ENCODE measurements at places on chromosomes 7 and 10.

DNA sequence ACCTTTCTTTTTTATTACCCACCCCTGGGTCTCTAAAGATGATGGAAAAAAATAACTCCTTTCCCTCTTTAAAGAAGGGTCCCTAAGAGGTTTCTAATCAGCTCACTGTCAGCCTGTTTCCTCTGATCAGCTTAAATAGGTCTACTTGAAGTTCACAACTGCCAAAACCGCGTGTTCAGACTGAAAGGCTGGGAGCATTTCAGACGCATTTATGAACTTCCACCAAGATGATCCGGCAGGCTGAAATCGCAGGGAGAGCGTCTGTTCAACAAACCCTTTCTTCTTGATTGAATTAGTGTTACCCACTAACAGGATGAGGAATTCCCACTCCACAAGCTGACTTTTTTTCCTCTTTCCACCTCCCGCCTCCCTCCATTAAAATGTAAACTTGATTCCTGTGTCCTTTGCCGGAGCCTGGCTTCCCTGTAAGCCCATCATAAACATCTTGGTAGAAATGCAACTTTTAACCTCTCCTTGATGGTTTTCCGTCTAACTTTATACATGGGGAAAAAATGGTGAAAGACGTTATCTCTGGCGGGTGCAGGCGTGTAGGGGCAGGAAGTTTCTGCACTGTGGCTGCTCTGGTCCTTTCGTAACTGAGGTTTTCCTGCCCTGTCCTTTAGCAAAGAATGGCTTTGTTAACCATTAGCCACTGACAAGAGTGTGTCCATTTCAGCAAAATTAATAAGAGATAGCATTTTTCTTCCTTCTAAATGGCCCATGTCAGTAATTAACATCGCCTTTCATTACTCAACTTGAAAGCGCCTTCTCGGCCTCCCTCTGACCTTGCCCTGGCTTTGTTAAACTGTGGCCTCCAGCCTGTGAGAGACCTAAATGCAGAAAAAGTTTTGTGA is 130.7 kb downstream of the BAMBI start:
- no peak for DNase-seq

- no peak for DNase-seq
These were observed 19.8 kb downstream of the ZNF467 start for GRCh38 chr7:149753375-149754233.

GRCh38 chr7:55078465-55079372 is 59.9 kb downstream of the EGFR start:
- no peak for DNase-seq

GRCh38 chr10:102593074-102593803 is 51.0 kb upstream of the TRIM8 start:
- no peak for DNase-seq

GRCh38 chr7:122972056-122972455 is 23.4 kb downstream of the TAS2R16 start:
- no peak for DNase-seq

GRCh38 chr7:103766660-103767059 is 222.8 kb downstream of the RELN start:
- DNase-seq, result no peak

DNA sequence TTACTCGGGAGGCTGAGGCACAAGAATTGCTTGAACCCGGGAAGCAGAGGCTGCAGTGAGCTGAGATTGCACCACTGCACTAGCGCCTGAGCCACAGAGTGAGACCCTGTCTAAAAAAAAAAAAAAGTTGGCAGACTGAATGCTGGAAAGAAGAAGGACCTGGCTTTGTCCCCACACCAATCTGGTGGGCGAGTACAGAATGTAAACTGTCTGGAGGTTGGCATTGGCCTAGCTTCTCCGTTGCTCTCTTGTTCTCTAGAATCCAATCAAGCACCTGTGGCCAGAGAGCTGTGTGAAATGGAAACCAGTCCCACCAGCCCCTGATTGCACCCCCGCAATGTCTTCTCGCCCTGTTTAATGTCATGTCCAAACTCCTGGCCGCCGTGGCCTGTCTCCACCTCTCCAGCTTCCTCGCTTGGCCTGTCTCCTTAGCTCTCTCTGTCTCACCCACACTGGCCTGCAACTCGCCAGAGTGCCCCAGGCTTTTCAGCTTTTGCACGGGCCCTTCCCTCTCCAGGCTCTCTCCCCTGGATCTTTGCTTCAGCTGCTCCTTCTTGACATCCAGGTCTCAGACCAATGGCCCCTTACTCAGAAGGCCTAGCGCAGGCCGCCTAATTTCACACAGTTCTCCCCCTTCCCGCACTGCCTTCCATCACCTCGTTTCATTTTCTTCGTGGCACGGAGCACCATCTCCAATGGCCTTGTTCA is 670 bp upstream of the AGK start:
- no peak for DNase-seq

- DNase-seq, result no peak
These were observed 1.8 kb upstream of the PFKFB3 start for GRCh38 chr10:6200734-6201515.

DNA sequence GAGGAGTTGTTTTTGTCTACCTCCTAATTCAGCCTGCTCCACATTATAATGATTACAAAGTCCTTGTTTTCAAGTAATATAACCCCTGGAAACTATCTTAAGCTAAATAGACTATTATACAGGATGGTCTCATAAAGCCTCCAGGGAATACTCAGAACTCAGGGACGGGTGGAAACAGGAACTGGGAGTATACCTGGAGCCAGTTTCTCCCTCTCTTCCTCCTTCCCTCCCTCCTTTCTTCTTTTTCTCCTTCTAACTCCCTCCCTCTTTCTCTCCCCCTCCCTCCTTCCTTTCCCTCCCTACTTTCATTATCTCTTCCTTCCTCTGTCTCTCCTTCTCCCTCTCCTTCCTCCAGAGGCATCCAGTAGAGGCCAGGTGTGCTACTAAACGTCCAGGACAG is 76.2 kb upstream of the PRR15 start:
- DNase-seq, result no peak

GRCh38 chr10:14560274-14560673 is 214.4 kb downstream of the FAM107B start:
- DNase-seq, result no peak

GRCh38 chr7:69049326-69049725 is 548.9 kb upstream of the AUTS2 start:
- no peak for DNase-seq

- no peak for DNase-seq
These were observed 17.3 kb downstream of the TPK1 start for GRCh38 chr7:144818511-144818910.

DNA sequence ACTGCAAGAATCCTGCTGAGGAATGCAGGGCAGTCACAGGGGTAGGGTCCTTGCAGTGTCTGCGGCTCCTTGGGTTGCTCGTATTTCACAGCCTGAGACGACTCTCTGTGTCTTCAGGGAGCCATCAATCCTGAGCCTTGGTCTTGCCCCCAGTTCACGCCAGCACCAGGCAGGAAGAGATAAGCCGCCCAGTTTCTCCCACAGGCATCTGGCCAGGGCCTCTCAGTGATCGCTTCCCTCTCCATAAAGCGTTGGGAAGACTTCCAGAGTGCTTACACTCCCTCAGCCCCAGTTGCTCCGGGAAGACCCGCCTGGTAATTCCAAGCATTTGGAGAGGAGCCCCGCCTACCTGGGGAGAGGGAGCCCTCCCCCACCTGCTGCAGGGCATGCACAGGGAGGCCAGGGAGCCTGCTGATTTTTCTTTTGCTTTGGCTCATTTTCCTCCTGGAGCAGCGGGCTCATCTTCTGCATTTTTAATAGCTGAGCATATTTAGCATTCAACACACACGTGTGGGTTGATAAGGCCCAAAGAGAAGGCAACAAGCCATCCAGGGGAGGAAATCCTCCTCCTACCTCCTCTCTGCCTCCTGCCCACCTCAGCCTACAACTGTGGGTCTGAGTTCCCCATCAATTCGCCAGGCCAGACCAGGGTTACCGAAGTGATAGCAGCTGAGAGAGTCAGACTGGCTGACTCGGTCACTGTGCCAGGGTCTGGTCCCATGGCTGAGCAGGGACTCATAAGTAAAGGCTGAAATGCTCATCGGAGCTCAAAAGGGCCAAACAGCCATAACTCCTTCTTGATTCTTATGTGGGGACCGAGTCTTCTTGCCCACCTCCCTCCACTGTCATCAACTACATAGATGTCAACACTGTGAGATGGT is 74.4 kb upstream of the EFCAB10 start:
- DNase-seq, result no peak

GRCh38 chr10:6384031-6384430 is 181.3 kb downstream of the PFKFB3 start:
- no peak for DNase-seq

Data from NCI-H1417 treated with DMSO at 0.1 percent for 48 hours (cell line).